ENCODE measurements at places on chromosomes 12 and 14. TPM values are rescaled to one million over a fixed set of nuclear protein-coding genes. Genes with fewer than 3 reads are reported as not detected.

The ITGB7 gene
- total RNA-seq: 5.2 TPM

The KRT82 gene
- 9.5 TPM for total RNA-seq

The PCED1B gene
- 0.65 TPM for total RNA-seq

The CPNE8 gene
- total RNA-seq: 14.2 TPM

The RFX4 gene
- not detected for total RNA-seq

The DYNLL1 gene
- 476 TPM for total RNA-seq

The KRT75 gene
- 27.8 TPM for total RNA-seq

The DNAJC22 gene
- total RNA-seq: 0.83 TPM

The FOXG1 gene
- total RNA-seq: not detected

The KRT77 gene
- total RNA-seq: 424 TPM

The CLEC9A gene
- not detected for total RNA-seq

The HSP90AA1 gene
- total RNA-seq: 651 TPM

The PIWIL1 gene
- total RNA-seq: not detected

The C1RL gene
- total RNA-seq: 28.5 TPM

The RHOJ gene
- 1.2 TPM for total RNA-seq

The HOXC4 gene
- total RNA-seq: 2.3 TPM

The GPR132 gene
- total RNA-seq: 1.7 TPM

The SYCP3 gene
- not detected for total RNA-seq

The SOCS4 gene
- 12.0 TPM for total RNA-seq

The GRIN2B gene
- total RNA-seq: 0.08 TPM

The TTC8 gene
- 12.8 TPM for total RNA-seq

The DCAF5 gene
- 67.6 TPM for total RNA-seq

The KSR2 gene
- total RNA-seq: 0.39 TPM

The KRT73 gene
- total RNA-seq: 10.4 TPM

The DLK1 gene
- not detected for total RNA-seq

The LRFN5 gene
- total RNA-seq: 0.44 TPM

The ASB2 gene
- total RNA-seq: 1.0 TPM

The TBX5 gene
- total RNA-seq: 2.1 TPM

The TMEM63C gene
- total RNA-seq: 13.6 TPM

The ZDHHC22 gene
- not detected for total RNA-seq

The COA8 gene
- 26.4 TPM for total RNA-seq

The ZCCHC8 gene
- total RNA-seq: 33.3 TPM

The CLEC14A gene
- total RNA-seq: 5.9 TPM
